HT-29 (cell line): ENCODE measurements at places on chromosomes 13 and 19. TPM values are rescaled to one million over a fixed set of nuclear protein-coding genes. Genes with fewer than 3 reads are reported as not detected.

DNA sequence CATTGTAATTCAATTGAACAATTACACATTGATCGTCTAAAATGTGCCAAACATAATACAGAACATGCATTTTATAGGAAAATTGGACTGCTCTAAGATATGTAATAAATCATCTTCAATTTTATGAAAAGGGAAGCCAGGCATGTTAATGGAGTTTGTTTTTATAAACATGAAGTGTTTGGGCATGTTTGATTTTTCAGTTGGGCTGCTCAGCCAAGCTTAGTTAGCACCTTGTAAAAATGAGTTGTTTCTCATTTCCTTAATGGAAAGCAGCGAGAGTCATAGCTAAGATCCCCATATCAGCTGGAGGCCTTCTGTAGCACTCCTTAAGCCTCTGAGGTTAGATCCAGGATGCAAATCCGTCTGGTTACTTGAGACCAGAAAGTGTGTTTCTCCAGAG is 422.3 kb downstream of the SPRY2 start:
- DNase-seq, result no peak

GRCh38 chr19:11142528-11143171 is 12.9 kb downstream of the SPC24 start:
- peak; percentile 90 for DNase-seq

- peak; percentile 11 for DNase-seq
Measured at GRCh38 chr19:38024992-38025908, 118.2 kb downstream of the SIPA1L3 start.

DNA sequence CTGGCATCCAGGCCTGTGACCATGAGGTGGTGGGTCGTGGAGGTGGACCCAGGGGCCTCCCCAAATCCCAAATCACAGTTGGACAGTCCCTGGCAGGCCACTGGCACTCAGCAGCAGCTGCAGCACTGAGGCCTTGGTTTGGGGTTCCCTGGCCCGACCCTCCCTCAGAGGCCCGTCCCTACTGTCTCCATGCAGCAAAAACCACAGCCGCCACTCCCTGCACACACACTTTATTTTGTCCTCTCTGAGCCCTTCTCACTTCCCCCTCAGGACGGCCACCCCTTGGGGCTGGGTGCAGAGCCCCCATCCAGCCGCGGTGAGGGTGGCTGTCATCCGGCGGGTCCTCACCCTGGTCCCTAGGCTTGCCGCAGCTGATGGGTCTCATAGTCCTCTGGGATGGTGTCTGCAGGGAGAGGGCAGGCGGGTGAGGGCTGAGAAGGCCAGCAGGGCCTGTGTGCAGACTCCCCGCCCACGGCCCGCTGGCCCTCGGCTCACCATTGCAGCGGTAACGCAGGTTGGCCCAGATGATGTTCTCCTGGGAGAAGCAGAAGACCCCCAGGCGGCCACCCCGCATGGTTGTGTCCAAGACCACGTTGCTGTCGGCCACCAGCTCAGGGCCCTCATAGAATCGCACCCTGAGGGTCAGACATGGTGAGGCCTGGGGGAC is 8.4 kb downstream of the COMP start:
- no peak for DNase-seq

GRCh38 chr13:23680845-23681669 is 110.8 kb downstream of the TNFRSF19 start:
- no peak for DNase-seq

- no peak for DNase-seq
Measured at GRCh38 chr13:44142540-44142867, 231.1 kb upstream of the SERP2 start.

- no peak for DNase-seq
Measured at GRCh38 chr13:46595136-46595884, 42.3 kb downstream of the LRCH1 start.

DNA sequence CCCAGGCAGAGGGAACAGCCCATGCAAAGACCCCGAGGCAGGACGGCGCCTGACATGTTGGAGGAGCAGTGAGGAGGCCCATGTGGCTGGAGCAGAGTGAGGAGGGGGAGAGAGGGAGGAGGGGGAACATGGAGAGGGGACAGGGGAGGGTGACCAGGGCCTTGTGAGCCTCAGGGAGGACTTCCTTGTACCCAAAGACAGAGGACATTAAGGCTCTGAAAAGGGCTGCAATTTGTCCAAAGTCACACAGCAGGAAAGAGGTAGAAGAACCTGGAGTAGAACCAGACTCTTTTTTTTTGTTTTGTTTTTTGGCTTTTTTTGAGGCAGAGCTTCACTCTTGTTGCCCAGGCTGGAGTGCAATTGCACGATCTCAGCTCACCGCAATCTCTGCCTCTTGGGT is 67.2 kb downstream of the CELF5 start:
- DNase-seq, result no peak

DNA sequence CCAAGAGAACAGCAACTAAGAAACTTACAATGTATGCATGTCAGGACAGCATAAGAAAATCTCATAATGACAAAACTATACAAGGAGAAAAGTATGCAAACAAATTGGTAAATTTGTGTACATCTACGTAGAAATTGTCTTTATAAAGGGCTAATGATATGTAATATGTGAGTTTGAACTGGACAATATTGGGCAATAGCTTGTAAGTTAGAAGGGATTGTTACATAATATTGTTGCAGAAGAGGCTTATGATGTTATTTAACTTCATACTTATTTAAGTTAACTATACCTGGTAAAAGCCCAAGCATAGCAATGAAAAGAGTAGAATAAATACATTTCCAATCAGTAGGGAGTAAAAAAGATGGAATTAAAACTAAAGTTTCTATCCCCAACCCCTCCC is 134.0 kb downstream of the MAB21L1 start:
- DNase-seq, result no peak

- peak; percentile 23 for DNase-seq
Measured at GRCh38 chr13:49995625-49996101, 1.2 kb upstream of the TRIM13 start.

The OR7D2 gene
- not detected in 2 replicates for total RNA-seq

The C19orf38 gene
- 0.13 TPM in 1 of 2 replicates, not detected in the other for total RNA-seq

The TNFSF11 gene
- total RNA-seq, result not detected in 2 replicates

The IQCN gene
- total RNA-seq, result 0.71 and 1.1 TPM in 2 replicates

The CGB3 gene
- total RNA-seq, result not detected in 2 replicates
